NCI-H82 (cell line): ENCODE measurements at places on chromosomes 2 and 18.

DNA sequence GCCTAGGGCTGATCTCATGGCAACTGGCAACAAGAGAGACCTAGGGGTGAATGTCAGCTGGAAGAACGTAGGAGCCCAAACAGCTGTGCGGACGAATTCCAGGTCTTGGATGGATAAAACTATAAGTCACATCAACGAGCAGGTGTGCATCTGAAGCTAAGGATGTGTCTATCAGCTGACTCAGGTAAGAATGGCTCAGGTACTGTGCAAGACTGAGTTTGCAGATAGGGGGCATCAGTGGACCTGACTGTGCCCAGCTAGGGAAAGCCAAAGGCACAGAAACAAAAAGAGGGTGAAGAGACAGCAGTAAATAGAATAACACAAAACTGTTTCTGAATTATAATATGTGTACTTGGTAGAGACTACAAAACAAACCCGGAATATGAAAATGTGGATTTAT, 357.3 kb downstream of the ZEB2 start:
- peak; percentile 37 for DNase-seq

DNA sequence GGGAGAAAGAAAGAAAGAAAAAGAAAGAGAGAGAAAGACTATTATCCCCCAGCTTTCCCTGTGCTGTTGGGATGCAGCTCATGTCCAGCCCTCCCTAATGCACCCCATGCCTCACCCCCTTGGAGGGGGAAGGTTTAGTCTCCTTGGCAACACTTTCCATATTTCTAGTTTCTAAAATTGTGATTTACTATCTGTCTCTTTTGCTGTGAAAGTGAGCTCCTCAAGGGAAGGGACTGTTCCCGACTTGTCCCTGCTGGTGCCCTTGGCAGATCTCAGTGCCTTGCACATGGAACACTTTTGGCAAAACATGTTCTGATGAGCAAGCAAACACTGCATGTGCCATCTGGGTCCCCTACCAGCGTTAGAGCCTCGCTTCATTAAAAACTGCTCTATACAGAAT, 11.7 kb upstream of the NAPG start:
- no peak for DNase-seq

- DNase-seq = peak; percentile 33
Measured at GRCh38 chr2:95079199-95079683, 42.4 kb downstream of the MRPS5 start.

GRCh38 chr2:119943058-119943457, 69.8 kb upstream of the EPB41L5 start:
- peak; percentile 90 for DNase-seq

DNA sequence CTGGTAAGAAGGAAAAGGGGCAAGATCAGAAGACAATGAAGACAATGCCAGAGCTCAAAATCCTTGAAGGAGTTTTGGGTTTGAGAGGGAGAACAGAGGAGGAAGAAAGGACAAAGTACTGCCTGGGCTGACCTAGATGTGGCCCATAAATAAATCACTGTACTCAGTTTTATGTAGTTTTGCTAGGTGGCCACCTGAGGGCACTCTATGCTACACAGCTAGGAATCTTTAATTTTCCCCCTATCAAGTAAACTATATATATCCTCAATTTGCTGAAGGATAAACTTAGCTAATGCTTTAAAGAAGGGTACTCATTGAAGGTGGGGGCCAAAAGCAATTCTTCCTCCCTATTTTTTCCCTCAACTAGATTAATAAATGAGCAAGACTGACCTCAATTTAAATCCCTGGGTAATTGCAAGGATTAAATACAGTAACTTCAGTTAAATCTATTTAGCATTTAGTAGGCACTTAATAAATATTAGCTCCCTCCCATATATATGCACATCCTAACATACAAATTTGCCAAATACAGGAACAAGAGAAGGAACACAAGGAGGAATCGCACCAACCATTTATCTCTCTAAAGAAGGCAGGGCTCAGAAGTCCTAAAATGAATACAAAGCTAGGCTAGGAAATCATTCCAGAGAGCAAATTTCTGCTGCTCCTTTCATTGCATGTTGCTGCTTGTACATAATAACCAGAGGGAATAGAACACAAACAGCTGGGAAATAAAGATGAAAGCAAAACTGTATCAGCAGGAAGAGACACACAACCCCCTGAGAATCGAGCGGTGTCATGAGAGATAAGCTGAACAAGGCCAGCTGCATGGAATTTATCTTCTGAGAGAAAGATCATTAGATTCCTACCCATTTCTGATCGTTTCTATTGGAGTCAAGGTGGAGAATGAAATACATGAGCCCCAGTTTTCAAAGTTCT, 540.1 kb downstream of the NRXN1 start:
- peak; percentile 66 for DNase-seq

- no peak for DNase-seq
Measured at GRCh38 chr18:8217051-8217564, 392.1 kb upstream of the RAB12 start.

- DNase-seq = peak; percentile 59
Measured at GRCh38 chr2:61906186-61906470, 654 bp downstream of the COMMD1 start.

- DNase-seq = no peak
Measured at GRCh38 chr2:153373510-153374279, 104.9 kb downstream of the RPRM start.

GRCh38 chr2:239318151-239318611, 82.6 kb downstream of the HDAC4 start:
- no peak for DNase-seq

DNA sequence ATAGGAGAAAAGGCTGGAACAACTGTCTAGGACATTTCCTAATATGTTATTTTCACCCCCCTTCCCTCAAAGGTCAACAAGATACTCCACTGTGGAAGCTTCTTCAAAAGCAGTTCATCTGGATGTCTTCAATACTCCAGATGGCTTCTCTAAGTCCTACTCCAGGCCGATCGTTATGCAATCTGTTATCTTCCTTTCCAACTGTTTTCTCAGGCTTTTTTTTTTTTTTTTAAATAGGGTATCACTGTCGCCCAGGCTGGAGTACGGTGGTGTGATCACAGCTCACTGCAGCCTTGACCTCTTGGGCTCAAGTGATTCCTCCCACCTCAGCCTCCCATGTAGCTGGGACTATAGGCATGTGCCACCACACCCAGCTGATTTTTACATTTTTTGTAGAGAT, 26.3 kb downstream of the ATP8B1 start:
- peak; percentile 47 for DNase-seq

GRCh38 chr2:135703300-135703699, 38.4 kb upstream of the UBXN4 start:
- DNase-seq = no peak

GRCh38 chr18:57311472-57311871, 40.9 kb upstream of the ST8SIA3 start:
- no peak for DNase-seq

- DNase-seq = no peak
Measured at GRCh38 chr18:47603158-47603557, 327.3 kb downstream of the SMAD2 start.

DNA sequence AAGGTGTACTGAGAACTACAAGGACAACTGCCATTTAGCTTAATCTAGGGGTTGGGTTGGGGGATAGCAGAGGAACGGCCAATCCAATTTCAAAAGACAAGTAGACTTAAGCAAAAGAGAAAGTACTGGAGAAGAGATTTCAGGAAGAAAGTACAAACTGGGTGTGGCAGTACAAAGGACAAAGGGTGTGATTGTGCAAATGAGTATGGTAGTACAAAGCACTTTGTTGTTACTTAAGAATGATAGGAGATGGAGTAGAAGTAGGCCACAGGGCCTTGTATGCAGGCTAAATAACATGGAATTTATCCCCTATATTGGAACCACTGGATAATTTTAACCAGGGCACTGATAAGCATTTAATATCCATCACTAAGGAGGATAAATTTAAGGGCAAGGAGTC, 4.7 kb upstream of the ORC2 start:
- DNase-seq = no peak

DNA sequence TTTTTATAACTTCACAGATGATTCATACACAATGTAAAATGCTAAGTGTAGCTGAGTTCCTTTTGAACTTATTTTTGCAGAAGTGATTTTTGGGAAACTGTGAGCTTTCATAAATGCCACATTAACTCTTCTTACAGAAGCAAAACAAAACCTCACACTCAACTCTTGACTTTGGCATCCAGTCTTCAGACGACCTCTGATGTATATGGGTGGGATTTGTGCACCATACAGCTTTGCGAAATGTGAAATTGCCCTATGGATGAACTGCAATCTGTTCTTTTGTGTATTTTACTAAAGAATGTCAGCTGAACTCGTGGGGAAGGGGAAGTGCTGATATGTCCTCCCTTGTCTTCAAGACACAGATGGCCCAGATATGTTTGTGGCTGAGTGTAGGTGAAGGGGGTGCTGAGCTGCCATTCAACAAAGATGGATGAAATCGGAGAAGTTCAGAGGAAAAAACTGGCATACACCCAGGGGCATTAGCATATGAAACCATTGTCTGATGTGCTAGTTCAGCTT, 218.3 kb downstream of the PTGR3 start:
- no peak for DNase-seq

DNA sequence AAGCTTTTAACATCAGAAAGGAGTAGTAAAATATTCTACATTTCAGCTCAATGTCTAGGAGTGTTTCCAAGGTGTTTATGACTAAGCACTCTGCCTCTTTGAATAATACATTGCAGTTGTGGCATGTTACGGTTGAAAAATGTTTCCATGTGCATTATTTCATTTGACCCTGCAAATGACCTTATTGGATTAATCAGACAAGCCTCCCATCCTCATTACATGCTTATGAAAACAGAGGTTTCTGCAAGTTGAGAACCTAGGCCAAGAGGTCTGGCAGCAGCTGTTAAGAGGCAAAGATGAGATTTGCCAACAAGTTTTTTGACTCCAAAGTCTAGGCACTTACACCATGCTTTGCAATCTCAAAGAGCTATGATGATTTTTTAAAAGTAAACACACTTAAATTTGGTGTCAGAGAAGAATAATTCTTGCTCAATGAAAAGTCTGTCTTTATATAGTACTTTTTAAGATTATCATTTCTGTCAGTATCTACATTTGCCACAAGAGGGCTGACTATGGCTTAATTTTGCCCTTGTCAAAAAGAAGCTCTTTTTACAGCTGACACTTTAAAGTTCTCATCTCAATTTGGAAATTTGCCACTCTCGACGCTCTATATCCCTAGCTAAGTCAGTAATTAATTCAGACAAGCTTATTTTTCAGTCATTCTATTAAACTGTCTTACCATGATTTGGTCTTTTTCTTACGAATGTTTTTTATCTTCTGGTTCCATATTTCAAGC, 260.6 kb downstream of the PAX3 start:
- DNase-seq = peak; percentile 36
